ENCODE measurements at places on chromosomes 3 and 15.

GRCh38 chr3:14463330-14464140 lies 61.1 kb downstream of the SLC6A6 start:
- DNase-seq: no peak

DNA sequence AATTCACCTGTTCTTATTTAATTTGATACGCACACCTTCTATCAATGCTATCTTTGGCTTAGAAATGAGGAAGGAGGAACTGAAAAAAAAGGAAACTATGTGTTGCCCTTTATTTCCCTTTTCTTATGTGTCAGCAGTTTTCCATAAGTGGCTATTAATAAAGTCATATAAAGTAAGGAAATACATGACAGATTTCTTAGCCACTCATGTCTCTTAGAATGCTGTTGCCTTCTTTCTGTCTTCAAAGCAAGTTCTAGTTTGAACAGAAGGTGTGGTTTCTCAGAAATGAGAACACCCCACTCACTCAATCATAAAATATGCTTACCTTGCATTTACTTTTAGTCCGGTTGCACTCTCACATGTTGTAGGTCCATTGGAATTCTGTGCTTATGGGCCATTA lies 640.5 kb upstream of the GRM7 start:
- DNase-seq: no peak

DNA sequence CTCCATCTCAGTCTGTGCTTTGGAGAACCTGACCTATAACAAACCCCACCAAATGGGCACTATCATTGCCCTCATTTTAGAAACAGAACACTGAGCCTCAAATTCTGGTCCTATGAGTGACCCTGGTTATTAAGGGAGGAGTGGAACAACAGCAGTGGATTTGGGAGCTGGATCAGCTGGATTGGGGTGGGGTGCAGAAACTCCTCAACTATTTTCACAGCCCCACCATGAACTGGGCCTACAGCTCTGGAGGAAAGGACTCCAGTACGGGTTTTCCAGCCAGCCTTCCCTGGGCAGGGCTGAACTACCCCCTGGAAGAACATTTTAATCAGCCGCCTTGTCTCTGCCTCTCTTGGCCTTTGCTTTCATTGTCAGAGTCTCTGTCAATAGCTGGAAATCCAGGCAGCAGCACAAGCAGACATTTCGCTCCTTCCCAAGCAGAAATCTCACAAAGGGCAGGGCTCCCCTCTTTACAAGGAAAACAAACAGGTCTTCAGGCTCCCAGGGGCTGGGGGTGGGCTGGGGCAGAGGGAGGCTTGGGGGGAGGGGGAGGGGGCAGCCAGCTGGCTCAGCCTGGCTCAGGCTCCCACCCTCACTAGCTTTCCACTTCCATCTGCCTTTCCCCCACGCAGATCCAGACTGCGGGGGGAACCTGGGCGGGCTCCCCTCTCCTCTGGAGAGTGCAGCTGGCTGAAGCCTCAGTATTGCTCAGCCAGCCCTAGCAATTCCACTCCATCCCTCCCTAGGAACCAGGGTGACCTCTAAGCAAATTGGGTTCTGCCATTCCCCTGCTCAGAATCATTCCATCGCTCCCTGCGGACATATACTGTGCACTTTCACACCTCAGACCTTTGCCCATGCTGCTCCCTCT lies 13.7 kb upstream of the TLE3 start:
- DNase-seq: peak; percentile 93

GRCh38 chr15:95946241-95946640 lies 384.3 kb upstream of the NR2F2 start:
- DNase-seq: no peak

GRCh38 chr3:43496740-43497375 lies 125.0 kb downstream of the ANO10 start:
- no peak for DNase-seq

- no peak for DNase-seq
Measured at GRCh38 chr3:176967522-176967921, 229.8 kb downstream of the TBL1XR1 start.

- DNase-seq: no peak
Measured at GRCh38 chr15:48915861-48916260, 37.9 kb downstream of the EID1 start.

GRCh38 chr15:56351353-56351752 lies 13.9 kb upstream of the TEX9 start:
- no peak for DNase-seq

DNA sequence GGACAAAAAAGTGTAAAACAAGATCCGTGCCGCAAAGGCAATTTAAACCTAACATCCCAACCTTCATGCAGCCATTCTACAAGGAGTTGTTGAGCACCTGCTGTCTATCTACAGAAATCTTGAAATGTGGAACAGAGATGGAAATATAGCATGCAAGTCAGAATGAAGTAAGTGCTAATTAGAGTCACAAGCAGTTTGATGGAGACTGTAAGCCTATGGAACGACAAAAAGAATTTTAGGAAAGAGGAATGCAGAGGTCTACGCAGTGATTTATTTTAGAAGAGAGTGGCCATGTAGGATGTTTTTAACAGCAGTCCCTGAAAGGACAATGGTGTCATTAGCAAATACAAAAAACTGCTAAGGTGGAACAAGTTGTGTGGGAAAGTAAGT lies 851 bp upstream of the DCBLD2 start:
- no peak for DNase-seq

GRCh38 chr3:48026951-48027908 lies 11.0 kb upstream of the MAP4 start:
- no peak for DNase-seq

- no peak for DNase-seq
Measured at GRCh38 chr15:78000091-78000926, 77.2 kb downstream of the TBC1D2B start.

DNA sequence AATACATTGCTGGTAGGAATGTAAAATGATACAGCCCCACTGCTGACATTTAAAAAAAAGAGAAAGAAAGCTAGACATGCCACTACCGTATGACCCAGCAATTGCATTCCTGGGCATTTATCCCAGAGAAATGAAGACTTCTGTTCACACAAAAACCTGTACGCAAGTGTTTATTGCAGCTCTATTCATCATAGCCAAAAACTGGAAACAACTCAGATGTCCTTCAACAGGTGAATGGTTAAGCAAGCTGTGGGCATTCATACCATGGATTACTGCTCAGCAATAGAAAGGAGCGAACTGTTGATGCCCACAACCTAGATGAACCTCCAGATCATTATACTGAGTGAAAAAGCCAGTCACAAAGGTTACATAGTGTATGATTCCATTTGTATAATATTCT lies 132.5 kb downstream of the MAP2K5 start:
- no peak for DNase-seq

GRCh38 chr3:23663661-23664186 lies 142.0 kb upstream of the UBE2E1 start:
- DNase-seq: no peak

GRCh38 chr3:153087595-153088566 lies 74.1 kb upstream of the RAP2B start:
- no peak for DNase-seq

DNA sequence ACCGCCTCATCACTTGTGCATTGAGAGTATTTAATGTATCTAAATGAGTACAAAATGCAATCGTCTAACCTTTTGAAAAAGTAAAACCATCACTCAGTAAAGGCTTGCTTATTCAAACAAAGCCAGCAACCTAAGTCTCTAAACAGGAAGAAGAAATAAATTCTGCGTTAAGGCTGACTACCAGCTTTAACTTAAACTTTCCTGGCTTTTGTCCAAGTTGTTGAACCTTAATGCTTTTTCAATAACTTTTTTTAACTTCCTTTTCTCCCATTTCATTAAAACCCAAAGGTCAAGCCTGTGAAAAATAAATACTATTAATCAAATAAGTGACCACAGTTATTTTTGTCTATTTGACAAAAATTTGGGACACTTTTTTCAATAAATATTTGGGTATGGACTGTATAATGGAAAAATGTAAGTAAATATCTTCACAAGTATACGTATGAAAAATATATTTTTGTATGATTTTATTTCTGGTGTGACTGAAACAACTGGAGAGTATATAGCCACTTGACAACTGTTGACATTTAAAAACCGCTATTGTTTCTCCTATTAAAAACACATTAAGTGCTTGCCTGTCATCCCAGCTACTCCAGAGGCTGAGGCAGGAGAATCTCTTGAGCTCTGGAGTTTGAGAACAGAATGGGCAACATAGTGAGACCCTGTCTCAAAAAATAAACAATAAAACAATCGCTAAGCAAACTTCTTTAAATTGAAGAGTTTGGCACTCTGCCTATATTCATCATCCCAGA lies 2.9 kb downstream of the KLHL24 start:
- DNase-seq: no peak

- DNase-seq: peak; percentile 45
Measured at GRCh38 chr3:64150623-64151207, 74.6 kb downstream of the PRICKLE2 start.

GRCh38 chr3:164658125-164658524 lies 420.2 kb downstream of the SI start:
- no peak for DNase-seq

DNA sequence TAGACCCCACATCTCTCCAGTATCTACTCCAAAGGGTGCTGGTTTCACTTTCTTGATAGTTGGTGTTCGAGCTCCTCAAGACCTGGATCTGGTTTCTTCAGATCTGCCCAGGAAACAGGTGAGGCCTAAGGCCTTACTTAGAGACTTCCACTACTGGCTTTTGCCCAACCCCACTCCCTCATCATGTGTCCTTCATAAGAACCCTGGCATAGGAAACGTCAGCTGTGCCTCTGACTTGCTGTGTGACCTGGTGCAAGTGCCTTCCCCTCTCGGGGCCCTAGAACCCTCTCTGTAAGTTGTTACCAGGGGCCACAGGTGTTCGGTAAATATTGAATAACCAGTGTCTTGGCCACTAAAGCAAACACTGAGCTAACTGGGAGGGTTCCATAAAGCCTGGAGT lies 3.9 kb downstream of the OXTR start:
- no peak for DNase-seq

- no peak for DNase-seq
Measured at GRCh38 chr3:169034401-169034800, 629.1 kb downstream of the MECOM start.

DNA sequence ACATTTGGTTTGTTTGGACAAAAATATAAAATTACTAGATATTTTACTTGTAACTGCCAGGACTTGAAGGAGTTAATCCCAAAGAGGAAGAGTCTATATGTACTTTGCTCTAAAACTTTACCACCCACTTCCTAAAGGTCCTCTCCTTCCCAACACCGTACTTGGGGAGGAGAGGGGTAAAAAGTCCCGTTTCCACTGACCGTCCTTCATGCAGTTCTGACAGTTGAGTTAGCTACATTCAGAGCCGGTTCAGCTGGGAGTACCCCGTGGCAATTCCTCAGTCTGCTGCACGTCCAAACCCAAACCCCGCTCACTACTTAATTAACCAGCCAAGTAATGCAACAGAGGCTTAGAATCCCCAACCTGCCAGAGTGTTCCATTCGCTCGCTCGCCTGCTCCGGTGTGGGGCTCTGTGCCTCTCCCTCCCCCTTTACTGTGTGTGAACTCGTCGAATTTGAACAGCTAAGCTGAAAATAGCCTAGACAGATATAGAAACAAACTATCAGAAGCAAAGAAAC lies 519.7 kb downstream of the FOXP1 start:
- DNase-seq: peak; percentile 38

- DNase-seq: no peak
Measured at GRCh38 chr3:46536758-46537157, 29.3 kb downstream of the LRRC2 start.

DNA sequence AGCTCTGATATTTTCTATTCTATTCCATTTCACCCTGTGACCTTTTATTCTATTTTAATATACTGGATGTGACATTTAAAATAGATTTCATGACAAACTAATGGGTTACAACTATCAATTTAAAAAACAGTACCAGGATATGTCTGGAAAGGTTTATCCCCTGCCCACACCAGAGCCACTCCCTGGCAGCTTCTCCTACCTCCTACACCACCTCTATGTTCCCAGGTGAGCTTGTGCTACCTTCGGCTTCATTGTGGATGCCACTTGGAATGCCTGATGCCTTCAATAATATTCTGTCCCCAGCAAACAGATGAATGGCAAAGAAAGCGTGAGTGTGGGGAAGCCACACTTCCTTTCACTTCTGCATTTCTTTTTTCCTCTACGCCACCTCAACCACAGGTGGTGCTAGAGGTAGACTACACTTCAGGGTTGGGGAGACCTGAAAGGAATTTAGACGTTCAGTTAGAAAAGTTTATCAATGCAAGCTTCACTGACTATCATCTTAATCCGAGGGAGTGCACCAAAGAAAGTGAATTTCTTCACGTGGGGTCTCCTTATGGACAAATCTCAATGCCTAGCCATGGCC lies 213.0 kb downstream of the SSR3 start:
- no peak for DNase-seq

DNA sequence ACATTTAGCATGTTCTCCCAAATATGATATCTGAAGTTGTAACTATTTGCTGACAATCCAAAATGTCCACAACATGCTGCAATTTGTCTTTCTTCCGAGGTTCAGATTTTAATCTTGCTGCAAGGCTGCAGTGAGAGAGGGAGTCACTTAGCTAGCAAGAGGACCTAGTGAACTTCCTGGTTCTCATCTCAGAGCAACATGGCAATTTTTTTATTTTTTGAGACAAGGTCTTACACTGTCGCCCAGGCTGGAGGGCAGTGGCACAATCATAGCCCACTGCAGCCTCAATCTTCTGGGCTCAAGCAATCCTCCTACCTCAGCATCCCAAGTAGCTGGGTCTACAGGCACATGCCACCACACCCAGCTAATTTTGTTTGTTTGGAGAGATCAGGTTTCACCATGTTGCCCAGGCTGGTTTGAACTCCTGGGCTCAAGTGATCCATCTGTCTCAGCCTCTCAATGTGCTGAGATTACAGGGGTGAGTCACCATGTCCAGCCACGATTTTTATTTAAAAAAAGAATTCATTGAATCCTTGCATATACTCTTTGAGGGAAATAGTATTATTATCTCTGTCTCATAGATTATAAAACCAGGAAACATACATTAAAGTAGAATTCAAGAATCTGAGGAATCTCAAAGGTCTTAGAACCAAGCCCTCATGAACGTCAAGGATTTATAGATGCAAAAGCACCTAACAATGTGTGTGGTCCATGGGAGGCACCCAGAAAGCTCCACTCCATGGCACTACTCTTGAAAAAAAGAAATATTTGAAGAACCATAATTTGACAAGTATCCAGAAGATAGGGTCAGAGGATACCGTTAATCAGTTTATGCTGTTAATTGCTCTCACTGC lies 9.1 kb downstream of the HDC start:
- DNase-seq: no peak

- DNase-seq: no peak
Measured at GRCh38 chr15:93102211-93102610, 13.2 kb upstream of the RGMA start.

GRCh38 chr3:161915418-161915750 lies 418.8 kb downstream of the OTOL1 start:
- no peak for DNase-seq

DNA sequence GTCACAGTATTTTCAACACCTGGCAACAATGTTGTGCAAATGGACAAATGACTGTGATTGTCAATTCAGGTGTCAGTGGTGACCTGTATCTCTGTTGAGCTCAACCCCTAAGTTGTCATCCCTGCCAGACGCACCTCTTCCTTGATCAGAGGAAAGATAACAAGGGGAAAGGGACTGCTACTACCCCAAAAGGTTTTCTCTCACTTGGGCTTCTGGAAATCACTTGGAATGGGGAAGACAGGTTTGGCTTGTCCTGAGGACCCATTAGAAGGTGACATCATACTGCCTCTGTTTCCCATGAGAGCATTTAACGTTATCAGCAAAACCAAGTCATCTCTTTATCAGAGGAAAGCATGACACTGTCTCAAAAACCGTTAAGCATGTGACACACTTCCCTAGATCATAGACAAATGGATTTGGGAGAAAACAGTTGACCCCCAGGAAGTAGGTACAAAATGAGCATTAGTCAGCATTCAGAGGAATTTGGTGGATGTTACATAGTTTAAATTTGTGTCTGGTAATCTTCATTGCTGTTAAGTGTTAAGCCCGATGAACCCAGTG lies 769.5 kb downstream of the GRM7 start:
- no peak for DNase-seq

All from posterior cingulate gyrus (tissue), 11 donors.